Activated CD4-positive, alpha-beta memory T cell treated with anti-CD3 and anti-CD28 coated beads for 36 hours (primary cell): ENCODE measurements at places on chromosomes 2 and 18.

- DNase-seq: no peak
These were observed 8.2 kb upstream of the DAPL1 start for GRCh38 chr2:158786897-158787296.

DNA sequence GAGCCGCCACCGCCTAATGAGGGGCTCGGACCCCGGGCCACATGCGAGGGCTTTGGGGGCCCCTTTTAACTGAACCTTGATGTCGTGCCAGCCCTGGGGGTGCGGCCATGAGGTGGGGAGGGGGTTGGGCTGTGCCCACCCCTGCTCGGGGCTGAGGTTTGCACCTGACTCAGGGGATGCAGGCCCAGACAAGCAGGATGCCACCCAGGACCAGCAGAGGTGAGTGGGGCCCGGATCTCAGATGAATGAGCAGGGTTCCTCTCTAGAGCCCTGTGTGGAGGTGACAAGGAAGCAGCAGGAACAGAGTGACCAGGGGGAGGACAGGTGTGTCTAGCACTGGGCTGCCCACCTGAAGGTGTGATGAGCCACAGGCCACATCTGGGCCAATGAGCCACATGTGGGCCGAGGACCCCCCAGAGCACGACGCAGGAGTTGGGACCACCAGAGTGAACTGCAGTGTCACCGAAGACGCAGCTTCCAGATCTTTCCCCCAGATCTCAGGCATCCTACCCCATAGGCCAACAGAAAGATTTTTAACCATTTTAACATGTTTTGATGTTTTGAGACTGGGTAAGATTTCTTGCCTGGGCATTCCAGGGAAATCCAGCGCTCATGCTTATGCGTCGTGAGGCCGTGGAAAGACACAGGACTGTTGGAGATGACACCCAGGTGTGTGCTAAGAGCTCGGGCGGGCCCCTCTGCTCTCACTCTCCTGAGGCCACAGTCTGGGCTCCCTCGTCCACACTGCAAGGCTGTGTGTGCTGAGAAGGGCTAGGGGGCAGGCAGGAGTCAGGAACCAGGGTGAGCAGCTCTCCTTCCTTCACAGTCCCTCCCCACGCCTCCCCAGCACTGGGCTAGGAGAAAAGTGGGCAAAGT, 73.6 kb downstream of the DDX1 start:
- no peak for DNase-seq

- no peak for DNase-seq
These were observed 47.3 kb downstream of the ROCK1 start for GRCh38 chr18:21064347-21064746.

DNA sequence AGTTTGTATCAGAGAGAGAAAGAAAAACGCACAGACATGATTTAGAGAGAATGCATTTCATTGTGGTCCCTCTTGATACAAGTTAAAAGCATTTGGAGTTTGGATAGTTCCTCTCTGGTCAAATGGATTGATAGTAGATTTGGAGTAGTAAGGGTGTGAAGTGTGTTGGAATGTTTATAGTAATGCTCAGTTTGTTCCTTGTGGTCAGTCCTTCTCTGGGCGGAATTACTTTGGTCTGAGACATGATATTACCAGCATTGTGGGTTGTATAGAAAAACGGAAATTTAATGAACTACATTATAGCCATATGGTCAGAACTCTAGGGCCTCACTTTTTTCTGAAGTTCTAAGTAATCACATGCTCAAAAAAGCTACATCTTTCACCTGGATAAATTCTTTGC, 178.9 kb downstream of the AGAP1 start:
- DNase-seq: no peak

GRCh38 chr2:222813177-222813843, 47.5 kb upstream of the ACSL3 start:
- peak; percentile 57 for DNase-seq

- DNase-seq: no peak
These were observed 393.9 kb downstream of the BCL11A start for GRCh38 chr2:60159519-60159918.

DNA sequence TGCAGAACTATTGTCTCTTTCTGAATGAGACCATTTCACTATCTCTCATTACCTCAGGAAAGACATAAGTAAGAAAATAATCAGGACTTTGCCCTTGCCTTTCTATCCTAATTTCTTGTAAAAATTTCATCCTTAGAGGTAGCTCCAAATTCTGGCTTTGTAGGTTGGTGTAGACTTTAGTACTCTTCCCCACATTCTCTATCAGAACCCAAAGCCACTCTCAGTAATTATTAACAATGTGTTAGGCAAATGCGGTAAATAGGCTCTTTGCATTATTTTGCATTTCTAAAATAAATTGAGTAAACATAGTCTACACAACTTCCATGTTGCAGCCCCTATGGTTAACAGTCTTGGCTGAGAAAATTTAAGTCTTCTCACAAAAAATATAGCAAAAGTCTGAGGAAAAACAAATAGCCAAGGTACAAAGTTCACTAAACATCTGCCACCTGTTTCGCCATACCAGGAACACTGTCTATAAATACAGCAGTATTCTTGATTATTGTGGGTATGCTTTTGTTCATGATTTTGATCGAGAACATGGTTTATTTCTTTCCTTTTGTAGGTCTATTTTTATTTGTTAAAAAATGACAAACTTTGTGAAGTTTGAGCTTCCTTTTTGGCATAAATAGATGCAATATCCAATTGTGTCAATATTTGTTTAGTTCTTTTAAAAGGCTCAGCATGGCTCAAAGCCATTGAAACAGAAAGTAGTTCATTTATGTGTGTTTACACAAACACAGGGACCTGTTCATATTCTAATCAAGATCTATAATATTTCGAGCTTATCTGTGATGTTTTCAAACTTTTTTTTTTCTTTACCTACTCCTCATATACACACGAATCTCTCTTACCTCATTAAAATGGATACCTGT, 1061.5 kb downstream of the CNTNAP5 start:
- no peak for DNase-seq

GRCh38 chr2:58562276-58562675, 321.2 kb upstream of the FANCL start:
- DNase-seq: no peak

- no peak for DNase-seq
These were observed 27.0 kb downstream of the CDH2 start for GRCh38 chr18:28149810-28150420.
